Activated naive CD8-positive, alpha-beta T cell treated with anti-CD3 and anti-CD28 coated beads, Interleukin-2, amount 10 ng/mL, durations not matched to agents 7 days and 5 days (primary cell): ENCODE measurements at places on chromosomes 4 and X.

GRCh38 chr4:187307131-187307530 lies 583.5 kb upstream of the FAT1 start:
- no peak for DNase-seq

- DNase-seq, result no peak
Observed at GRCh38 chrX:38861489-38861888, 60.2 kb downstream of the MID1IP1 start.

- DNase-seq, result no peak
Observed at GRCh38 chr4:8199594-8200301, 658 bp downstream of the SH3TC1 start.

GRCh38 chr4:161457906-161458305 lies 705.9 kb downstream of the FSTL5 start:
- no peak for DNase-seq

- DNase-seq, result no peak
Observed at GRCh38 chr4:138320831-138321230, 78.7 kb upstream of the SLC7A11 start.

DNA sequence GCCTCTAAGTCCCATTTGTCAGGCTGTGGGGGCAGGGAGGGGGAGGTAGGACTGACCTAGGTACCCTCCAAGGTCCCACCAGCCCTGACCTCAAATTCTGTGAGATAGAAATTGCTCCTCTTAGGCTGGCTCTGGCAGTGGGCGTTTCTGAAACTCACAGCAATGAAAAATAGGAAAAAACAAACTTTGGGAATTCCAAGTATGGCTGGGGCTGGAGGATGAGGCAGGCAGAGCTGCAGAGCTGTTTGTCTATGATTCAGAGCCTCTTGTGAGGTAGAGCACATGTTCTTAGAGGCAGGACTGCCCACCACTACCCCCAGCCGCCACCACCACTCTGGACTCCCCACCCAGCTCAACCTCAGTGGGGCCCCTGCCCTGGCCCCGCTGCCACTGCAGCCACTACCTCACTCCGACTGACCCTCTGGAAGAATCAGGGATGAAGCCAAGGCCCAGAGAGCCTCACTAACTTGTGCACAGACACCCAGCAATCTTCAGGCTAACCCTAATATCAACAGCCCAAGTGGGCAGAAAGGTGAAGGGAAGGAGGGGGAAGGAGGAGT lies 98.2 kb downstream of the PJA1 start:
- DNase-seq, result no peak

DNA sequence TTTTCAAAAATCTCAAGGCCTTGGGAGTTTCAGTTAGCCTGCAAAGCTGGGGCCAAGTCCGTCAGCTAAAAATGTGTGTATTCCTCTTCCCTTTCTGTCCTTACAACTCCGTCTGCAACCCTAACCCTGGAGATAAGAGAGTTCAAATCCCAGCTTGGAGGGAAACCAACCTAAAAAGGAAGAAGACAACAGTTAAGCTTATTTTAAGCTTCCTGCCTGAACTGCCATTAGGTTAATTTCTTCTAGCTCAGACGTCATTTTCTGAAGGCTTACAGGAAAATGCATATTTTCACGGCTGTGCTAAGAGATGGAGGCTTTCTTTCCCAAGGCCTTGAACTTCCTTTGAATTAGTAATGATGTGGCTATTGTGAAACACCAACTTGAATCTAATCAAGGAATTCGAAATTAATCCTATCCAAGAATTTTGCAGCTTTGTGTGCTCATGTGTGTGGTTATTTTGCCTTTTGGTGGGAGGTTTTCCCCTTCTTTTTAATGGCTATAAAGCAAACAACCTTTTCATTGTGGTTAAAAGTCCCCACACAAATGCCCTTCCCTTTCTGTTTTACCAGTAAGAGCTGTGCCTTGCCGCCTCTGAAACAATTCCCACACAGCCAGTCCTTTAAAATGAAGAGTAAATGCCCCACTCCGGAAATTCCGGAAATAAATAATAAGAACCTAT lies 103.5 kb downstream of the IRF2 start:
- no peak for DNase-seq

DNA sequence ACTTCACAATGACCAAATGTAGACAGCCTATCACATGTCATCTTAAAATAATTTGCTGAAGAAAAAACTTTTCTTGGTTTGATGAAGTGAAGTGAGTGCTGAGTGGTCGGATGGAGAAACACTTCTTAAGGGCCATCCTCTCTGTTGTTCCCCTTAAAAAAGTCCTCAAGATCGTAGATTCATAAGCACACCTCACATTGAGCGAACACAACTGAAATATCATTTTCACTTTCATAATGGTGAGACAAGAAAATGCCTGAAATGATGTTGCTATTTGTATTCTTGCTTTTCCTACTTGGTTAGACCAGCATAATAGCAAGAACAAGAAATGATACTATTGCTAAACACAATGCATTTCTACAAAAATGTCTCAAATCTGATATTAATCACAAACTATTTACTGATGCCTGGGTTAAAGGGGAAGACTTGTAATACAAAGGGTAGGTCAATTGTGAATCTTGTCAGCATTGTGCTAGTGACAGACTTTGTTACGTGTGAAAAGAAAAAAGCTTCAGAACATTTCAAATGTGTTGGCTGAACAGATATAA lies 305.6 kb upstream of the NR3C2 start:
- DNase-seq, result no peak

DNA sequence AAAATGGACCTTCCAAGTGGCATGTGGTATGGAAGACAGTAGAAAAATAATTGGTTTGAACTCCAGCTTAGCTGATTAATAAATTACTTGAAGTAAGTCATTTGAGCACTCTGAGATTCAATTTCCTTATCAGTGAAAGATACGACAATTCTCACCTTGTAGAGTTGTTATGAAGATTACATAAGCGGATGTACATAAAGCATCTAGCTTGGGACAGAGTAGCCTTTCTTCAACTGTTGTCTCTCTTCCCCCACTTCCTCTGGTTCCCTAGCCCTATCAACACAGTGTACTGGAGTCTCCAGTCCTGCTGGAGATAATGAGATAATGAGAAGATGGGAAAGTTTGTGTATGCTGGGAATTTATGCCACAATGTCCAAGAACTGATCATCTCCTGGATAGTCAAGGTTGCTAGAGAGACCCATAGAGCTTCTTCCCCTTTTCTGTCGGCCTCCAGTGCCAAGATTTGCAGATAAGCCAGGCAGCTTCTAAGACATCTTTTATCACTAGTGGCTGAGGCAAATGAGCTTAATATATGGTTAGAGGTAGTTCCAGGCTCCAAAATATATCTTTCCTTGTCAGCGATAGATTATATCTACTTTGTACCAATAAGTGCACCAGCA lies 33.9 kb downstream of the VSIG4 start:
- DNase-seq, result no peak

DNA sequence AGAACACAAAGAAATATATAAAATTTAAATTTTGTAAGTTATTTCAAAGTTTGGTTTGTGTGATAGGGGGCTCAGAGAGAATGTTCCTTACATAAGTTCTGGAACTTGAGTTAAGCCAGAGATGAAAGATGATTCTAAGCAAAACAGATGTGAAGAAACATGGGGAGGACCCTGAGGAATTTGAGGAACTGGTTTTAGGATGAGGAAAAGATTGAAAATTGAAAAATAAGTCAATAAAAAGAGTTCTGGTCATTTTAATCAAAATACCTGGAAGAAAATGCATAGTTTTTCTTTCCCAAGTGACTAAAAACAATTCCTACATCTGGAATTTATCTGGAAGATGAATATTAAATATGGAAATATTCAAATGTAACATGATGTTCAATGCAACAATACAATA lies 37.4 kb downstream of the HELQ start:
- DNase-seq, result no peak

DNA sequence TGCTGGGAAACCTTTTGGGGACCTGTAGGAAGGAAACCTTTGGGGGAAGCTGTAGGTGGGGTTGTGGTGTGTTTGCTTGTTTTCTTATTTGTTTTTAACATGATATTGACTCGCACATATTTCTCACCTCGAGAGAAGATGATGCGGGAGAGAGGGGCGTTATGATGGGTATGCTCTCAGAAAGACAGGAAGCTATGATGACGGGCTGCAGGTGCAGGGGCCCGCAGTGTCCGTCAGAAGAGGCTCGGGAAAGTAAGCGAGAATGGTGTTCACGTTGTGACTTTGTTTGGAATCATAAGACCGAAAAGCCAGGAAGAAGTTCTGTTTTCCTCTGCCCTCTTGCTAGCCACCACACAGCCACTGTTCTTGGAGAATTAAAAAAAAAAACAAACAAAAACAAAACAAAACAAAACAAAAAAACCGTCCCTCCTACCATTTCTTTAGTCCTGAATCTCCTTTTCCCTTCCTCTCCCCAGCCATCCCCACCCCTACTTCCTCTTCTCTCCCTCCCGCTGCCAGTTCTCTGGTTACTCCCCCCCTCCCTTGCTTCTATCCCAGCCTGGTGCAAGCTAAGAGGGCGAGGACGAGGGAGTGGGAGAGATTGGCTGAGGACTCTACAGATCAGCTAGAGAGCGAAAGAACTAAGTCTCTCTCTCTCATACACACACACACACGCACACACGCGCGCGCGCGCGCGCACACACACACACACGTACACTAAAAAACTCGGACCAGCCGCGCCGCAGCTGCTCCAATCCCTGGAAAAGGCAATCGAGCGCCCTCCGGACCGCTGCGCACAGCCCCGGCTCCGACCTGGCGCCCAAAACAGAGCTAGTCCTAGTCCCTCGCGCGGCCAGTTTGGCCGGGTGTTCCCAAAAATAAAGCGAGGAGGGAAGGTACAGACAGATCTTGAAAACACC lies at the start of gene BMP3:
Gene BMP3, plus strand, starts transcription at position 648 of the 920 bp plus-strand sequence. CDS start 577 bp downstream, outside the sequence.
- DNase-seq, result peak; percentile 34

- no peak for DNase-seq
Observed at GRCh38 chrX:45699158-45699557, 498.5 kb upstream of the DIPK2B start.

DNA sequence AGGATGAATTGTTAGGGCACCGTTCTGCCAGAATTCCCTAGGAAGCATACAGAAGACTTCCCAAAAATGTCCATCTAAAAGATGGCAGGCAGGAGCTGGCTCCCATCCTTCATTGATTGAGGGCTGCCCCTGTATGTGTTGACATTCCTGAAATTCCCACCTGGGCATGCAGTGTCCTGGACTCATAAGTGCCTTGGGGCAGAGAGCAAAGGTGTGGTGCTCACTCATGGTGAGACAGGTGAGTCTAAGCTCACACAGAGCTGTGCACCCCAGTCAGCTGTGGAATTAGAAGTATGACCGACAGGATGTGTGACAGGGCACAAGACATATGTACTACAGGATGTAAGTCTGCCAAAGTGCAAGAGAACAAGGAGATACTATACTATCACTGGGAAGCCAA lies 271.9 kb downstream of the MID1IP1 start:
- no peak for DNase-seq

GRCh38 chr4:120843849-120844527 lies 78.5 kb downstream of the PRDM5 start:
- DNase-seq, result no peak

- no peak for DNase-seq
Observed at GRCh38 chrX:135737366-135738071, 24.1 kb downstream of the CT45A1 start.

DNA sequence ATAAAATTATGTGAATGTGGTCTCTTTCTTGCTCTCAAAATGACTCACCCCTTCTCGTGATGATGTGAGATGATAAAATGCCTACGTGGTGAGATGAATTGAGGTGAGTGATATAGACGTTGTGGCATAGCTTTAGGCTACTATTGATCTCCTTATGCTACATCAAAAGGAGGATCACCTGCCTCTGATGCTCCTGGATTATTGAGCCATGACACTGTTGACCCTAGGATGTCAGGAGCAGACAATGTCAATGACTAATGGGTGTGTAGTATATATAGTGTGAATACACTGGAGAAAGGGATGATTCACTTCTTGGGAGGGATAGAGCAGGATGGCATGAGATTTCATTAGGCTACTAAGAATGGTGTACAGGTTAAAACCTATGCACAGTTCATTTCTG lies 210.7 kb upstream of the PRPS2 start:
- DNase-seq, result no peak

DNA sequence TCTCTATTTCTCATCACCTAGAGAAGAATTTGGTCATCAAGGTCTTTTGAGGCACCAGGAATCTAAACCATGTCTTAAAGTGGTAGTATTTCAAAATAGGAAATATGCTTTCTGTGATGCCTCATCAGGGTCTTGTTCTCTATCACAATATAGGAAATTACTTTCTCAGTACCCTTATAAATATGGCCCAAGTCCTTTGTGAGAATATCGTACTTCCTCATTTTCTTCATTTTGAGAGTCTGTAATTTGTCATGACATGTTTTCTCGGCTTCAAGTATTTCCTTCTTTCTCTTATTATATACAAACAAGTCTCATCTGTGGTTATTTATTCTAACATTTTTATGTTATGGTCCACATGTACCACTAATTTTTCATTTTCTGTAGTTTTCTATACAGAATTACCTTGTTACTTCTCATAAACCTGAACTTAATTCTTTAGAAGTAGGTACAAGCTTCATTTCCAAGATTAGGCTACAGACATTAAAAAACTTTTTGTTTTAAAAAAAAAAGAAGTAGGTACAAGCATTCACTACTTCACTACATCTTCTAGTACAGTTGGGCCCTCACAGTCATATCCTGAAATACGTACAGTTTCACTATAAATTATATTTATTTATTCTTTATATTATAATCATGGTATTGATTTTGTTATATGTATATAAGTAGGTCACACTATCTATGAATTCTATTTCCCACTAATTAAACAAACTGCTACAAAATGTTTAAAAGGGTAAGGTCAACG lies 54.4 kb downstream of the KLHL13 start:
- DNase-seq, result no peak
